Natural killer cell (primary cell): ENCODE measurements at places on chromosomes 7 and 10. TPM values are rescaled to one million over a fixed set of nuclear protein-coding genes. Genes with fewer than 3 reads are reported as not detected.

GRCh38 chr7:54354436-54354835, 187.7 kb upstream of the VSTM2A start:
- H3K27me3 ChIP-seq: no peaks in the 10 kb centered on the region
- no peaks in the 10 kb centered on the region for H3K36me3 ChIP-seq
- H3K4me3 ChIP-seq: no peak overlapping the region
- no peak overlapping the region for H3K27ac ChIP-seq
- no peak for DNase-seq
- no peaks in the 10 kb centered on the region for H3K4me1 ChIP-seq

DNA sequence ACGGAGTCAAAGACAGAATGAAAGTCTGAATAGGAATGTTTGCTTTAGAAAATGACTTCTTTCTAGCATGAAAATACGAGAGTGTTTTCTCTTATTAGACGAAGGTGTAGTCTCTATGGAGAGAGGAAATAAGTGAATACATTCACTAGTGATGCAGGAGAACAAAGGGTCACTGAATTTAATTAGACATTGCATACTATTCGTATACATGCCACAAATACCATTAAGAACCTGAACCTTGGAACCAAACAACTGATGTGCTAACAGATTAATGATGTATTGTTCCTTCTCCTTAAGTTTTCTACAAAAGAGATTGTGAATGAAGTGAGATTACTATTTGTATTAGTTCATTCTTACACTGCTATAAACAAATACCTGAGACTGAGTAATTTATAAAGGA, 10.3 kb downstream of the THAP5 start:
- H3K4me1 ChIP-seq: no peaks in the 10 kb centered on the region
- H3K27me3 ChIP-seq: no peaks in the 10 kb centered on the region
- H3K4me3 ChIP-seq: no peak overlapping the region
- H3K36me3 ChIP-seq: peaks cover 2% of the 10 kb centered on the region
- no peak overlapping the region for H3K27ac ChIP-seq

- H3K36me3 ChIP-seq: no peaks in the 10 kb centered on the region
- no peak for DNase-seq
- no peak overlapping the region for H3K27ac ChIP-seq
- H3K4me3 ChIP-seq: no peak overlapping the region
- no peaks in the 10 kb centered on the region for H3K4me1 ChIP-seq
Measured at GRCh38 chr10:62471711-62472110, 97.5 kb downstream of the ZNF365 start.

- H3K27me3 ChIP-seq: no peaks in the 10 kb centered on the region
- no peak overlapping the region for H3K4me3 ChIP-seq
- H3K4me1 ChIP-seq: peaks cover 27% of the 10 kb centered on the region
- DNase-seq: no peak
- no peak overlapping the region for H3K27ac ChIP-seq
Measured at GRCh38 chr10:110525349-110526260, 27.9 kb downstream of the DUSP5 start.

DNA sequence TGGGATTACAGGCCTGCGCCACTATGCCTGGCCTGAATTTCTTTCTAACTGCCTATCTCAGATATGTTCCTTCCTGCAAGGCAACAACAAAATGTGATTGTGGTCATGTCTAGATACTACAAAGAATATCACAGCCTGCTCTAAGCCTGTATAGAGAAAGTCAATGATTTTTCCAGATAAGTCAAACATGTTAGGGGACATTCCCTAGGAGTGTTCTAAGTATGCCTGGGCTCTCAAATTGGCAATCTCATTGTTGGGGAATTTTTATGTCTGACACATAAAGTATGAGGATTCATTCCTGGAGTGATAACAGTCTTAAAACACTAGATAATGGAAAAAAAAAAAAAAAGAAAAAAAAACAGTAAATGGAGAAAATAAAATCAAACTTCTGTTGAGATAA, 406.1 kb downstream of the GATA3 start:
- H3K4me3 ChIP-seq: no peak overlapping the region
- no peak for DNase-seq

Gene ATP5F1C
- 135 TPM for total RNA-seq

DNA sequence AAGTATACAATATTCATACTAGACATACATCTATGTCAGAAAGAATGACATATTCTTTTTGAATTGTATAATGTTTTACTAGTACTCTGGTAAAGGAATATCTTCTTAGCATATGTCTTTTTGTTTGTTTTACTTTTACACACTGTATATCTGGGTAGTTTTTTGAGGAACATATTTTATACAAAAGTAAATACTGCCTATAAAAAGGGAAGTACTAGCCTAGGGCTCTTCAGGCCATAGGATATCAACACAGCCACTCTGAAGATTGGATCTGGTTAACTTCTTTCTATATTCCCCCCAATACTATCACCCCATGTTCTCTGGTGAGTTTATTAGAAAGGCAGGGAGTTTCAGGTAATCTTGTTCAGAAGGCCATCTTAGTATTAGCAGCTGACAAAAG, 134.6 kb downstream of the ZNF438 start:
- no peak overlapping the region for H3K27ac ChIP-seq
- no peaks in the 10 kb centered on the region for H3K4me1 ChIP-seq
- no peaks in the 10 kb centered on the region for H3K36me3 ChIP-seq
- no peak overlapping the region for H3K4me3 ChIP-seq

GRCh38 chr10:1293636-1294435, 237.7 kb downstream of the WDR37 start:
- H3K4me3 ChIP-seq: no peak overlapping the region
- no peak overlapping the region for H3K27ac ChIP-seq
- no peak for DNase-seq
- no peaks in the 10 kb centered on the region for H3K4me1 ChIP-seq
- no peaks in the 10 kb centered on the region for H3K27me3 ChIP-seq
- no peaks in the 10 kb centered on the region for H3K36me3 ChIP-seq

DNA sequence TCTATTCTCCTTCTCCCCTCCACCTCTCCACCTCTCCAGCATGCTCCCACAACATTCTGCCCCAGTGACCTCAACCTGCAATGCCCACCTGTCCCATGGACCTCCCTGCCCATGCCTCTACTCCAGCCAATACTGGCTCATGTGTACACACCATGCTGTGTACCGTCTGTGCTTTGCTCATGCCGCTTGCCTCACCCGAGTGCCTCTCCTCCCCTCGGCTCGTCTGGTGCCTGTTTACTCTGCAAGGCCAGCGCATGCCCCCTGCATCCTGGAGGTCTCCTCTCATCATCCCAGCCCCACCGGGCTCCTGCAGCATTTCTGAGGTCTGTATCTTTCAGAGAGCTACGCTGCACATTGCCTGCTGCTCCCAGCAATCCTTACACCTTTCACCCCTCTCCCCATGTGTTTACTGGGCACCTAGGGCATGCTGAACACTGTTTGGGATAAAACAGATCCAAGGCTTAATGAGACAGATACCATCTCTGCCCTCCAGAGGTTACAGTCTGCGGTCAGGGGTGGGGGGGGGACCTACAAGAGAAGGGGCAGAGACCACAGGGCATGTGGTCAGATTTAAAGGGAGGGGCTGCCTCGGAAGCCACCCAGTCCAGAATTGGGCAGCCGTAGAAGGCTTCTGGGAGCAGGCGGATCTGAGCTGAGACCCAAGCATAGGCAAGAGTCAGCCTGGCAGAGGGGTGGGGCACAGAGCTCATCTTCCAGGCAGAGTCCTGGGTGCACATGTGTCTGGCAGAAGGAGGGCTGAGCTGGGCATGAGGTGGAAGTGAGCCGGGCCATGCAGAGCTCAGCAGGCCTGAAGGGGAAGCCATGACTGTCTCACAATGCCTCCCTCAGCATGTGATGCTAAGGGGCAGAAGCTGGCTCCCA, 29.6 kb upstream of the PSAP start:
- no peak for DNase-seq
- no peaks in the 10 kb centered on the region for H3K27me3 ChIP-seq
- no peak overlapping the region for H3K27ac ChIP-seq
- no peak overlapping the region for H3K4me3 ChIP-seq
- no peaks in the 10 kb centered on the region for H3K36me3 ChIP-seq

DNA sequence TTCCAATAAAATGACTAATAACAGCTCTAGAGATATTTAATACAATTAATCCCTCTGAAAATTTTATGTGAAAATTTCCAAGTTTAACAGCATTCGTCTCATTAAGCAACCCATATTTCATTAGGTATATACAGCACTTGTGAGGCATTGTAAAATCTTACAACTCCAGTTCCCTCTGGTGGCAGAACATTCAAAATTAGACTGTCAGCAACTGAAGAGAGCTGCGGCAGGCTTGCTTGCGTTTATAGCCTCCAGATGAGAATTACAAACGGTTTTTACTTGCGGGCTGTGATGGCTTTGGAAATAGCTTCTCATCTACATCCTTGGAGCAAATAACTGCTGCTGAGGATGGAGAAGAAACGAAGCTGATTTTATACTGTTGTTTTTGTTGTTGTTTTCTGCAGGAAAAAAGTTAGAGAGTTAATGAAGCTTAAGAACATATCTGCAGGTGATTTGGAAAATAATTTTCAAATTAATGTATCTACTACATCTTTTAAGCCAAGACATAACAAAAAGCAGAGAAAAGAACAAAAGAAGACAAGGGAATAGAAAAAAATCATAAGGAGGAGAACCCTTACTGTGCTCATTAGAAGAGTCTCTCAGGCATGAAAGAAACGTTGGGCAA, 171.3 kb downstream of the MAGI2 start:
- DNase-seq: no peak
- no peak overlapping the region for H3K4me3 ChIP-seq
- H3K36me3 ChIP-seq: no peaks in the 10 kb centered on the region
- no peak overlapping the region for H3K27ac ChIP-seq
- H3K27me3 ChIP-seq: no peaks in the 10 kb centered on the region
- no peaks in the 10 kb centered on the region for H3K4me1 ChIP-seq

Gene DLX6
- not detected for total RNA-seq

- no peaks in the 10 kb centered on the region for H3K27me3 ChIP-seq
- H3K4me3 ChIP-seq: peak overlapping the region; percentile 6
- no peak overlapping the region for H3K27ac ChIP-seq
- H3K36me3 ChIP-seq: no peaks in the 10 kb centered on the region
- no peaks in the 10 kb centered on the region for H3K4me1 ChIP-seq
- DNase-seq: no peak
Measured at GRCh38 chr7:116028787-116029186, 1.8 kb downstream of the TFEC start.

GRCh38 chr7:148738737-148739535, 40.2 kb downstream of the CUL1 start:
- H3K27me3 ChIP-seq: no peaks in the 10 kb centered on the region
- no peak for DNase-seq
- H3K27ac ChIP-seq: no peak overlapping the region
- no peaks in the 10 kb centered on the region for H3K4me1 ChIP-seq

GRCh38 chr7:108618056-108618455, 48.4 kb downstream of the DNAJB9 start:
- no peaks in the 10 kb centered on the region for H3K36me3 ChIP-seq
- no peak for DNase-seq
- H3K4me1 ChIP-seq: no peaks in the 10 kb centered on the region
- H3K27me3 ChIP-seq: no peaks in the 10 kb centered on the region

GRCh38 chr10:22651276-22651980, 63.0 kb downstream of the PIP4K2A start:
- no peak overlapping the region for H3K4me3 ChIP-seq
- peak; percentile 65 for DNase-seq
- H3K27me3 ChIP-seq: no peaks in the 10 kb centered on the region
- H3K4me1 ChIP-seq: peaks cover 90% of the 10 kb centered on the region

Gene ANKRD2
- not detected for total RNA-seq

Gene HOGA1
- not detected for total RNA-seq

Gene UBTD1
- total RNA-seq: 0.75 TPM

DNA sequence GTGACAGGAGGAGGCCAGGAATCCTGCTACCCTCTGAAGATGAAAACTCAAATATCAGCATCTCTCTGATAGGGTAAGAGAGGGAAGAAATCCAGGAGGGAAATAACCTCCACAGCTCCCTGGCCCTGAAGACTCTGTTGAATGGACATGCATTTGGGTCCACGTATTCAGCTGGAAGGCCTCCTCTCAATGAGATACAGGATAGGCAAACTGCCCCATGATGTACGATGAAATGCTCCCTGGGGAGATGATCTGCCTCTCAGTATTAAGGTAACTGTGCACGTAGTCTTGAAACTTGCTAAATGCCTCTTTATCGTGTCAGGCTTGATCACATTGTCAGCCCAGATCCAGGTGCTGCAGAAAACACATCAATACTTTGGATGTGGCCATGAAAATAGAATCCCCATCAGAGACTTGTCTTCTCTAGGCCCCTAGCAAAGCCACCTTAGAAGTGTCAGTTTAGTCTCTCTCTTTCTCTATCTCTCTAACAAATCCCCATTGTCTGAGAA, 384.0 kb downstream of the KCNMA1 start:
- no peak overlapping the region for H3K4me3 ChIP-seq
- H3K36me3 ChIP-seq: no peaks in the 10 kb centered on the region
- no peak for DNase-seq
- H3K4me1 ChIP-seq: peaks cover 15% of the 10 kb centered on the region

GRCh38 chr10:64275774-64276173, 754.6 kb downstream of the REEP3 start:
- no peaks in the 10 kb centered on the region for H3K27me3 ChIP-seq
- no peak overlapping the region for H3K27ac ChIP-seq
- no peak overlapping the region for H3K4me3 ChIP-seq
- DNase-seq: no peak
- no peaks in the 10 kb centered on the region for H3K4me1 ChIP-seq
- H3K36me3 ChIP-seq: no peaks in the 10 kb centered on the region

Gene TAS2R4
- total RNA-seq: 0.83 TPM

DNA sequence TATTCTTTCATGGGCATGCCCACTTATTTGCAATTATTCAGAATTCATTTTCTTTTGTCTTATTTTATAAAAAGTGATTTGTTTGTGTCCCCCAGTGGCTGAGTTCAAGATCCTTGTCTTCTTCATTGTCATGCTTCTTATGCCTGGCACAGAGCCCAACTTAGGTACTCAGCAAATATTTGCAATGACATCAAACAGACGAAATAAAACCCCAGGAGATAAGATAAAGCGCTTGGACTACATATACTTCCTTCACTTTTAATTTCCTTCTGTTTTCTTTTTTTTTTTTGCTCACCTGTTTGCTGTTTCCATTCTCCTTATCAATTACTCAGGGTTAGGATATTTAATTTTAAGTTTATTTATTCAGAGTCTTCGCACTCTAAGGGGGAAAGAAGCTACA, 225.0 kb downstream of the SDHAF3 start:
- H3K27ac ChIP-seq: no peak overlapping the region
- no peaks in the 10 kb centered on the region for H3K36me3 ChIP-seq
- no peak for DNase-seq
- no peaks in the 10 kb centered on the region for H3K27me3 ChIP-seq
- H3K4me3 ChIP-seq: no peak overlapping the region

Gene CNPY1
- not detected for total RNA-seq

Gene PRSS37
- not detected for total RNA-seq

GRCh38 chr10:20737107-20737506, 160.0 kb downstream of the NEBL start:
- no peaks in the 10 kb centered on the region for H3K4me1 ChIP-seq
- no peak overlapping the region for H3K27ac ChIP-seq
- H3K4me3 ChIP-seq: no peak overlapping the region
- H3K36me3 ChIP-seq: no peaks in the 10 kb centered on the region
- no peaks in the 10 kb centered on the region for H3K27me3 ChIP-seq

GRCh38 chr10:78407009-78407711, 373.5 kb downstream of the RPS24 start:
- no peak overlapping the region for H3K27ac ChIP-seq
- peaks cover 3% of the 10 kb centered on the region for H3K27me3 ChIP-seq
- no peaks in the 10 kb centered on the region for H3K36me3 ChIP-seq
- DNase-seq: peak; percentile 76
